ENCODE measurements at places on chromosomes 12 and 14. TPM values are rescaled to one million over a fixed set of nuclear protein-coding genes. Genes with fewer than 3 reads are reported as not detected.

- no peak overlapping the region for H3K4me3 ChIP-seq
- no peaks in the 10 kb centered on the region for H3K27me3 ChIP-seq
- no peaks in the 10 kb centered on the region for H3K36me3 ChIP-seq
- no peak for DNase-seq
- peaks cover 4% of the 10 kb centered on the region for H3K4me1 ChIP-seq
Measured at GRCh38 chr12:104285740-104286515, 17.6 kb upstream of the EID3 start.

GRCh38 chr14:36971263-36971855 lies 201.0 kb downstream of the SLC25A21 start:
- H3K27ac ChIP-seq = no peak overlapping the region
- DNase-seq = no peak
- H3K36me3 ChIP-seq = no peaks in the 10 kb centered on the region
- no peak overlapping the region for H3K4me3 ChIP-seq
- H3K27me3 ChIP-seq = no peaks in the 10 kb centered on the region
- H3K4me1 ChIP-seq = no peaks in the 10 kb centered on the region

DNA sequence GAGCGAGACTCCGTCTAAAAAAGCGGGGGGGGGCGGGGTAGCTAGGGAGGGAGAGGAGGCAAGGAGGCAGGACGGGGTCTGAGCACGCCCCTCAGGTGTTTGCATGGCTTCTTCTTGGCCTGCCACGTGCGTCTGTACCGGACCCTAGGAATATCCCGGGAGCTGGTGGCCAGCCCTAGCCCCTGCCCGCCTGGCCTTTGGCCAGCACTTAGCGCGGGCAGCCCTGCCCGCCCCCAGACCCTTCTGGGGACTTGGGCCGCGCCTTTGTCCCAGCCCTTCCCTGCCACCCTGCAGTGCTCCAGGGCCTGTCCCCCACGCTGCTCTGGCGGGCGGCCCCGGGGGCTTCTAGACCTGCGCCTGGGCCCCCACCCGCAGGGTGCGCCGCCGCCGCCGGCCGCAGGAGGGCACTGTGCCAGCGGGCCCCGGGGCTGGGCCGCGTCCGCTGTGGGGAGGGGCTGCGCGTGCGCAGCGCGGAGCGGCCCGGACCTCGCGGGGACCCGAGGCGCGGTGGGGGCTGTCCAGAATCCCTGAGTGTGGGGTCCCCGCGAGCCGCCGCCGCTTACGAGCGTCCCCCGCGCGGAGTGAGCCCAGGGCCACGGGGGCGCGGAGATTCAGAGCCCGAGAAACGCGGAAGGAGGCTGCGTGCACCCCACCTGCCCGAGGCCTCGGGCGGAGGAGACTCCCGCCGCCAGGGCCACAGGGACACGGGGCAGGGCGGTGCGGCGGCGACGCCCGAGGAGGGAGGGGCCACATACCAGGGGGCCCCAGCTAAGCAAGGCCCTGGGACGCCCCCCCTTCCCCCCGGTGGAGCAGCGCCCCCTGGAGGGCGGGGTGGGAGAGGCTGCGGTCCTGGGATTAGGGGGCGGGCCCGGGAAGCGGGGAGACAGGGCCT lies 21.0 kb downstream of the SLC25A29 start:
- peak overlapping the region; percentile 85 for H3K27ac ChIP-seq
- H3K4me1 ChIP-seq = peaks cover 15% of the 10 kb centered on the region
- H3K27me3 ChIP-seq = no peaks in the 10 kb centered on the region
- peak; percentile 94 for DNase-seq
- H3K36me3 ChIP-seq = no peaks in the 10 kb centered on the region

DNA sequence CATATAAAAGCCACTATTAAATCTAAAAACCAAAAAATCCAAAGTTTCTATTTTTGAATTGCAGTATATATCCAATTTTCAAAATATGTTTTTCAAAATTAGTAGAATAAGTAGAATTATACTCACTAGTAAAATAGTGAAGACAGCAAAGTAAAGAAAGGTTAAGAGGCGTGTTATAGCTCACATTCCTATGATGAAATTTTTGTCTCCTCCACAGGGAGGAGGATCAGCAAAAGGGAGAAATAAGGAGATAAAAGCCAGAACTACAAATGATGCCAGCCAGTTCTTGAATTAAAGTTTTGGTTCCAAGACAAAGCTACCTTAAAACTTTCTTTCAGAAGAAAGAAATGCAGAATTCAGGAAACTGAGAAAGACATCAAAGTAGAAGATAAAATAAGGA lies 50.0 kb downstream of the C2CD5 start:
- no peak for DNase-seq
- H3K4me1 ChIP-seq = no peaks in the 10 kb centered on the region
- no peaks in the 10 kb centered on the region for H3K27me3 ChIP-seq
- H3K4me3 ChIP-seq = no peak overlapping the region

GRCh38 chr12:116302166-116303058 lies 24.9 kb upstream of the MED13L start:
- H3K27ac ChIP-seq = no peak overlapping the region
- no peaks in the 10 kb centered on the region for H3K36me3 ChIP-seq
- no peaks in the 10 kb centered on the region for H3K27me3 ChIP-seq
- no peak overlapping the region for H3K4me3 ChIP-seq

GRCh38 chr12:70154960-70155589 lies 88.2 kb upstream of the CNOT2 start:
- no peak overlapping the region for H3K4me3 ChIP-seq
- H3K27me3 ChIP-seq = no peaks in the 10 kb centered on the region
- peaks cover 2% of the 10 kb centered on the region for H3K36me3 ChIP-seq
- H3K27ac ChIP-seq = no peak overlapping the region
- no peak for DNase-seq
- H3K4me1 ChIP-seq = no peaks in the 10 kb centered on the region

- H3K4me1 ChIP-seq = peaks cover 16% of the 10 kb centered on the region
- H3K36me3 ChIP-seq = no peaks in the 10 kb centered on the region
- no peak overlapping the region for H3K27ac ChIP-seq
- DNase-seq = no peak
- H3K4me3 ChIP-seq = no peak overlapping the region
Measured at GRCh38 chr12:47938594-47938993, 24.8 kb upstream of the TMEM106C start.

- H3K4me3 ChIP-seq = no peak overlapping the region
- no peaks in the 10 kb centered on the region for H3K27me3 ChIP-seq
- H3K4me1 ChIP-seq = no peaks in the 10 kb centered on the region
- no peak overlapping the region for H3K27ac ChIP-seq
- no peaks in the 10 kb centered on the region for H3K36me3 ChIP-seq
Measured at GRCh38 chr12:131699434-131699833, 11.5 kb upstream of the SFSWAP start.

DNA sequence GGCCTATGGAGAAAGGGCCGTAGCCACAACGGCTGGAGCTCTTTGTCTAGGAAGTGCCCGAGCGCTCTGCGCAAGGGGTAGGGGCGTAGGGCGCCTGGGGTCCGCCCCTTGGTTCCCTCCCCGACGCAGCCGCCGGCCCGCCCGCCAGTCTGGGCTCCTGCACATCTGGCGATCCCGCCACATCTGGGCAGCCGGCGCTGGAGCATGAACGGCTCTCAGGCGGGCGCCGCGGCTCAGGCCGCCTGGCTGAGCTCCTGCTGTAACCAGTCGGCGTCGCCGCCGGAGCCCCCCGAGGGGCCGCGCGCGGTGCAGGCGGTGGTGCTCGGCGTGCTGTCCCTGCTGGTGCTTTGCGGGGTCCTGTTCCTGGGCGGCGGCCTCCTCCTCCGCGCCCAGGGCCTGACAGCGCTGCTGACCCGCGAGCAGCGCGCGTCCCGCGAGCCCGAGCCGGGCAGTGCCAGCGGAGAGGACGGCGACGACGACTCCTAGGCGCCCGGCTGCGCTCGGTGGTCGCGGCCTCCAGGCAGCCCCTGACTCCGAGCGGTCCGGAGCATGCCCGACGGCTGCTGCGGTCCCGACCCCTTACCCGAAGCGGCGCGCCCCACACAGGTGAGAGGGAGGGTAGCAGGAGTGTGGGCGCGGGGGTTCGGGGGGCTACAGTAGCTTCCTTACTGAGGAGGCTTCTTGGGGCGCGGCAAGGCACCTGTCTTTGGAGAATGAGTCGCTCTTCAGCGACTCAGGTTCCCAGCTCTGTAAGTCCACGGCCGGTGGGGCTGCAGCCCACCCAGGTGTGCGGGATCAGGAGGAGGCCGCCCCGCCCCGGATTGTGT lies at the start of gene SMIM41:
Gene SMIM41 (plus strand): TSS at position 129 of the 827 bp plus-strand sequence. CDS start 76 bp downstream, at position 205.
- H3K36me3 ChIP-seq = peaks cover 11% of the 10 kb centered on the region
- H3K4me3 ChIP-seq = peak within 1 kb of the TSS; percentile 42
- H3K27me3 ChIP-seq = peaks cover 2% of the 10 kb centered on the region
- peak; percentile 67 for DNase-seq

DNA sequence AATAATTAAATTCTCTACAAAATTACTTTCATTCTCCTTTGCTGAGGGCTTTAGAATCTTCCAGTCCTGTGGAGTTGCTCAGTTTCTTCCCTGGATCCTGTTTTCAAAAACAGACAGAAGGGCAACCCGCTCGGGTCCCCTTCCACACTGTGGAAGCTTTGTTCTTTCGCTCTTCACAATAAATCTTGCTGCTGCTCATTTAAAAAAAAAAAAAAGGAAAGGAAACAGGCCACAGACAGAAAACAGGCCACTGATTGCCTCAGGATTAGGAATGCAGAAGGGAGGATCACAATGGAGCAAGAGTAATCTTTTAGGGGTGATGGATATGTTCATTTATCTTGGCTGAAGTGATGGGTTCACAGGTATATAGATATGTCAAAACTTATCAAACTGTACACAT lies 29.5 kb upstream of the HIGD1C start:
- no peak for DNase-seq
- H3K36me3 ChIP-seq = no peaks in the 10 kb centered on the region
- no peak overlapping the region for H3K4me3 ChIP-seq
- no peaks in the 10 kb centered on the region for H3K27me3 ChIP-seq

DNA sequence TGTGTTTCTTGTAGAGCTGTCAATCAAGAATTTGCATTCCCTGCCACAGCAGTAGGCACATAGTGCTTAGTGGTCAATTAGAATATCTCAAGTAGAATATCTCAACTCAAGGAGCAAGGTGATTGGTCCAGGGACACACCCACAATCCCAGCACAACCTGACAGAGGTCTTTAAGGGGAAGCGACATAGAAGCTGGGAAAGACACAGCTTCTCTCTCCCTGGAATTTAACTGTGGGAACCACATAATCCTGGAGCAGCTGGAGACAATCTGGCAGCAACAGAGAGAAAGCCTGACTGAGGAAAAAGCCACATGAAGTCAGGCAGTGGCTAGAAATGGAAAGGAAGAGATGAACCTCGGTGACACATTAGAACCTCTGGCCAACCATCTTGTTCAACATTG lies 85.7 kb upstream of the LMO3 start:
- H3K4me3 ChIP-seq = no peak overlapping the region
- H3K27me3 ChIP-seq = no peaks in the 10 kb centered on the region
- H3K27ac ChIP-seq = no peak overlapping the region
- H3K36me3 ChIP-seq = no peaks in the 10 kb centered on the region
- H3K4me1 ChIP-seq = no peaks in the 10 kb centered on the region
- DNase-seq = no peak

DNA sequence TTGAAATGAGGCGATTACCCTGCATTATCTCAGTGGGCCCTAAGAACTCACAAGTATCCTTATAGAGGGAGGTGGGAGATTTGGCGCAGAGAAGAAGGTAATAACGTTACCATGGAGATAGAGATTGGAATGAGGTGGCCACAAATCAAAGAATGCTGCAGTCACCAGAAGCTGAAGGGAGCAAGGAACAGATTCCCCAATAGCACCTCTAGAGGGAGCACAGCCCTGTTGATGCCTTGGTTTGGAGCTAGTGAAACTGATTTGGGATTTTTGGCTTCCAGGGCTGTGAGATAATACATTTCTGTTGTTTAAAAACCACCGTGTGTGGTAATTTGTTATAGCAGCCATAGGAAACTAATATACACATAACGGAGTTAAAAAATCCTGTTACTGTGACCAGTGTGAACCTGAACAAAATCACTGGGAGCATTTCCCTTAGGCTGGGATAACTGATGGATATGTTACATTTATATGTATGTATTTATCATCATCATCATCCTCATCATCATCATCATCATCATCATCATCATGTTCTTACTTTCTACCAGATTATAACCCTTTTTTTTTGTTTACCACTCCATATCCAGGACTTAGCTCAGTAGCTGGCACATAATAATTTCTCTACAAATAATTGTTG lies 100.3 kb downstream of the LIN7A start:
- DNase-seq = no peak
- H3K36me3 ChIP-seq = no peaks in the 10 kb centered on the region
- H3K27ac ChIP-seq = no peak overlapping the region
- H3K4me1 ChIP-seq = no peaks in the 10 kb centered on the region

TSPAN9 gene
- 29.1 TPM for total RNA-seq

EXOC3L4 gene
- total RNA-seq = not detected

DLGAP5 gene
- total RNA-seq = 150 TPM

TTC5 gene
- total RNA-seq = 20.7 TPM

MCRS1 gene
- total RNA-seq = 92.5 TPM

CLEC1B gene
- not detected for total RNA-seq

YEATS4 gene
- 32.5 TPM for total RNA-seq

FGD4 gene
- total RNA-seq = 48.2 TPM

KRT3 gene
- not detected for total RNA-seq

JKAMP gene
- total RNA-seq = 34.9 TPM

All from H1 (cell line).